Left ventricle myocardium superior (tissue), 1 donor: ENCODE measurements at places on chromosomes 2 and 18.

- no peak for DNase-seq
These were observed 29.0 kb downstream of the ZC3H6 start for GRCh38 chr2:112304298-112304941.

DNA sequence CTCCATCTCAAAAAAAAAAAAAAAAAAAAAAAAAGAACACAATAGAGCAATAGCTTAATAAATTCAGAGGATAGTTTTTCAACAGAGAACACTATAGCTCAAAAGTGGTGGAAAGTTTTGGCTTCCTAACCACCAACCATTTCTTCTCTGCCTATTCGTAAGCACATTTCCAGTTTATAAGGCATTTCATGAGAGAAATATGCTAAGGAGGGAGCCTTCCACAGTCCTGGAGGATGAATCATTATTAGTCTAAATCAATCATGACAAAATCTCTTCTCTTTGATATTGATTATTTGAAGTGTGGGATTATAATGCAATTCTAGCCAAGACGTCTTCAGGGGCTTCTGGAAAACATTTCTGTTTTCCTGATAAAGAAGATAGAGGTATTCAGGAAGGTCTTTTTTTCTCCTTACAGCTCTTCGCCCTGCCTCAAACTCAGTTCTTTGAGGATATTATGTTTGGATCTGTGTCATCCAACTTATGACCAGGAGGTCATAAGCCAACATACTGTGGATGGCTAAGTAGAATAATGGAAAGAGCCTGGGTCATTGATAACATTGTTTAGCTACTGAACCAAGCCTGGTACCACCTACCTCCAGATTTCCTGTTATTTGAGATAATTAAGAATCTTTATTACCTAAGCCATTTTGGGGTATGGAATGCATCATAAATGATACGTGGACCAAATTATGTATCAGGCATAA is 207.3 kb downstream of the TRIB2 start:
- no peak for DNase-seq

DNA sequence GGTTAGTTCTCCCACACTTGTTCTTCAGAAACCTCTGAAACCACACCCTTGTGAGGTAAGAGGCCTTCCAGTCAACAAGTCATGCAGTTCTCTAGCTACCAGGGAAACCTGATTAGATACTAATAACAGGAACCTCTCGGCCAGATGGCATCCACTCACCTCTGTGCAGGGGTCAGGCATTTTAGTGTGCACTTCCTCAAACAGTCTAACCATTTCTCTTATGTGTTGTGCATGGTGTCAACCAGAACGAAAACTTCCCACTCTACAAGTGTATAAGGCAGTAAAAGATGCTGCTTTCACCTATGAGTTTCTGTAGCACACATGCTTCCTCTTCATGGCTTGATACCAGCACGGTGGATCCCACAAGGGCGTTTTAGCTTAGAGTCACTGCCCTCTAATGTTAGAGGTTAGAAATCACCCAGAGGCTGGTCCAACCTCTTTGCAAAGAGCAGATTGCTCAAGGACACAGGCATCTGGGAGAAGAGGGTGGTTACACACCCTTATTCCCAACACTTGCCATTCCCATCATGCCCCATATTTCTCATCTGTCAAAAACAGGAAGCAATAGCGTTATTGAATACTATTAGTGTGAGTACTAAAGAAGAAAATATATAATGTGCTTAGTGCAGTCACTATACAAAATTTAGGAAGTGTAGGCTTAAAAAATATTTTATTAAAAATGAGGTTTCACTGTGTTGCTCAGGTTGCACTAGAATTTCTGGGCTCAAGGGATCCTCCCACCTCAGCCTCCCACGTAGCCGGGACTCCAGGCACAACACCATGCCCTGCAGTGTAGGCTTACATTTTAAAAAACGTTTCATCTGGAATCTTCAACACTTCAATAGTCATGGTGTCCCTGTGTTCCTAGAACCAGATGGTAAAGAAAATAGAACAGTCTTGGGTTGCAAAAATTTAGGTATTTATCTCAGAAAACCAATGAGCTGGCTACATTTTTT is 34.5 kb upstream of the RAB31 start:
- no peak for DNase-seq

DNA sequence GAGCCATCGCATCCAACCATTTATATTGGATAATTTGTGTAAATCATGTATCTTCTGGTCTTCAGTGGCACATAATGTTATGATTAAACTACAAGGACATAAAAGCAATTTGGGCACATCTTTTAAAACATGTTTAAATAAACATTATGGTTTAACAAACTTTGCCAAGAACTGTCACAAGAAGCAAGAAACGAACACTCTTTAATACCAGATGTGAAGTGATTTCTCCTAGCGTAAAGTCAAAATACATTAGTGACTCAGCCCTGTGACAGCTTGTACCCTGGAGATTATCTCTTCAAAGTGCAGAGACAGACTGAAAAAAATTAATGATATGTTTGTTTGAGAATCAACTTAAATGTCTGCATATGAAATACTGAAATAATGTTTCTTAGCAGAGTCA is 39.9 kb downstream of the DSEL start:
- DNase-seq: no peak

- no peak for DNase-seq
These were observed 119.0 kb downstream of the CERS6 start for GRCh38 chr2:168574856-168575630.

GRCh38 chr2:8676191-8676920 is 5.5 kb upstream of the ID2 start:
- peak; percentile 93 for DNase-seq

DNA sequence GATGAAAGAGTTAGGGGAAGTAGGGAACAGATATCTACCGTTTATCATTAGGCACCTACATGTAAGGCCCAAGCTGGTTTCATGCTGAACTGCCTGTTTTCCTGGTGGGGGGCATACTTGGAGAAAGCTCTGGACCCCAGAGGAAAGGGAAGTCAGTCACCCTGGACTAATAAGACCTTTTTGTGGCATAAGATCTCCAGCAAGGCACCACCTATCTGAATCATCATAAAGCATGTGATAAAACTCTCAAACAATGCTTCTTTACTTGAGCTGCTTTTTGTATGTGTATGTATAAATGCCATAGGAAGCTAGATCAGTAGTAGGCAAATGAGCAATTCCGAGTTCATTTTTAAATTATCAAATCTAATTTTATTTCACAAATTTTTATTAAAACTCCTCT is 104.8 kb downstream of the TANC1 start:
- DNase-seq: no peak

DNA sequence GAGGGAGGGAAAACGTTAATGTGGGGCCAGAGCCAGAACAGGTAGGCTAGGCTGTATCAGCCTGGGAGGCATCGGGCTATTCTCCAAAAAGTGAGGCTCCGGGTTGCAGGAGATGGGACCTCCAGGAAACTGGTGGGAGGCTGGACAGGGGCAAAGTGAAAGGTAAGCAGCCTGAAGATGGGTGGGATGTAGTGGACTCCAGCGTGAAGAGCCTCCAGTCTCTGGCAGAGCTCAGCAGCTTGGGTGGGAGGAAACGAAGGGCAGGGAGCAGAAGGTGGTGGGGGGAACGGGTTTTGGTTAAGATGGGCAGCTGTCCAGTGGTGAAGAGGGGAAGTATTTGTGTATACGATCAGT is 3.1 kb upstream of the EMX1 start:
- DNase-seq: no peak

DNA sequence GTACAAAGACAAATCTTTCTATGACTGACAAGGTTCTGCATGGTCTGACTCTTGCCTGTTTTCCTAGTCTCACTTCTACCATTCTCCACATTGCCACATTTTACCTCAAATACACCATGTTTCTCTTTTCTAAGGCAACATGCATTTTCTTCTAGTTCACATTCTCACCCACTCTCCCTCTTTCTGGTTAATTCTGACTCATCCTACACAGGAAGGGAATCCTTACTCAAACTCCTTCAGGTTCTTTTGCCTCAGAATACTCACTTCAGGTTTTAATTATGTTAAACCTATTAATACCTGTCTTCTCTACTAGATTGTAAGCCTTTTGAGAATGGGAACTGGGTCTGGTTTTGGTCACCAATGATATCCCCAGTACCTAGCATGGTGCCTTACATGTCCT is 47.2 kb downstream of the MAP2 start:
- no peak for DNase-seq

GRCh38 chr18:29652797-29653196 is 1389.7 kb downstream of the DSC3 start:
- no peak for DNase-seq

DNA sequence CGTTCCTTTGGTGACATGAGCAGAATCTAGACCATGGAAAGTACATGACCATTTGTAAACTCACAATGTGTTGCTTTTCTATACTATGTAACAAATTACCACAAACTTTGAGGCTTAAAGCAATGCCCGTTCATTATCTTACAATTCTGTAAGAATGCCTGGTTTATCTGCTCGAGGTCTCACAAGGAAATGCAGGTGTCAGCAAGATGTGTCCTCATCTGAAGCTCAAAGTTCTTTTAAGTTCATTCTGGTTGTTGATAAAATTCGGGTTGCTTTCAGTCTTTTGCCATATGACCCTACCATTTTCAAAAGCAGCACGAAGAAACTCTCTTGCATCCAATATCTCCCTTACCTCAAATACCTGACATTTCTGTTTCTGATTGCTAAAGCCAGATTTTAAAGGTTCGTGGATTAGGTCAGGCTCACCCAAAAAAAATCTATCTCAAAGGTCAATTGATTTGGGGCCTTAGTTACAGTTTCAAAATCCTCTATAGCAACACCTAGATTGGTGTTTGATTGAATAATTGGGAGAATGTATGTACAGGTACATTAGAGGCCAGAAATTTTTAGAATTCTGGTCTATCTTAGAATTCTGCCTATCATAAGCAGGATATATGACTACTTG is 125.9 kb downstream of the TMEM131 start:
- DNase-seq: no peak

DNA sequence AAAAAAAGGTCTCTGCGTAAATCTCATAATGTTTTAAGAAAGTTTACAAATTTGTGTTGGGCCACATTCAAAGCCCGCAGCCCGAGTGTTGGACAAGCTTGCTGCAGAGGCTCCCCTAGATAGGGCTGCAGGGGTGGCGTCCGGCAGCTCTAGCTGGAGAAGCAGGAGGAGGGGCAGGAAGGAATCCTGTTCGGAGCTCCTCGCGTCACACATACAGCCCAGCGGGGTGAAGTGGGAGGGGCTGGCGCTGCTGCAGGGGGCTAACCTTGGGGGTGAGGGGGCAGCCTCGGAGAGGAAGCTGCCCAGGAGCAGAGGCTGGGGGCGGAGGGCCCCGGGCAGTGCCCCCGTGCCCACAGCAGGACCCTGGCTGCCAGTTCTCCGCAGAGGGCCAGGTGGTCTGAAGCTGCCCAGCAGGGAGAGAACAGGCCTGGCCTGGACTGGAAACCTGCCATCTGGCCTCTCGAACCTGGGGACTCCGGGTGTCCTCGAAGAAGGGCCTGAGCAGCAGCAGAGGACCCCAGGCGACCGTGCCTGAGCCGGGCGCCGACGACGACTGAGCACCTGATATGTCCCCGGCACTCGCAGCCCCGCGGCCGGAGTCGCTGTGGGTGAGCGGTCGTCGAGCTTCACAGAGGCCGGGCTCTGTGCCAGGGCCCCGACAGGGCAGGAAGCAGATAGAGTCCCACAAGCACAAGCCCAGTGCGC is 2.6 kb upstream of the GPR35 start:
- peak; percentile 51 for DNase-seq

DNA sequence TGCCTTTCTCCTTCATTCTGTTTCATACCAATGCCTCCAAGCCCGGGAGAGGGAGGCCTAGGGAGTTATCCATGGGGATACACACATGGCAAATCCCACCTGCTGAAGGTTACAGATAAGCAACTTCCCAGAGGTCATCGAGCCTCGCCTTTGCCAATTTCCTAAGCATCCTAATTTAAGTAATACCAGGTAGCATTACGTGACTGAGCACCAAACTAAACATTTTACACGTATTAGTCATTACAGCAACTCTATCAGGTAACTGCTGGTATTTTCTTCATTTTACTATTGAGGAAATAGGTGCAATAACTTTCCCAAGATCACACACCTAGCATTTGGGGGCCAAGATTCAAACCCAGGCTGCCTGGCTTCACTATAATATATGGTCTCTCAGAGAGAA is 30.1 kb upstream of the BZW1 start:
- no peak for DNase-seq

DNA sequence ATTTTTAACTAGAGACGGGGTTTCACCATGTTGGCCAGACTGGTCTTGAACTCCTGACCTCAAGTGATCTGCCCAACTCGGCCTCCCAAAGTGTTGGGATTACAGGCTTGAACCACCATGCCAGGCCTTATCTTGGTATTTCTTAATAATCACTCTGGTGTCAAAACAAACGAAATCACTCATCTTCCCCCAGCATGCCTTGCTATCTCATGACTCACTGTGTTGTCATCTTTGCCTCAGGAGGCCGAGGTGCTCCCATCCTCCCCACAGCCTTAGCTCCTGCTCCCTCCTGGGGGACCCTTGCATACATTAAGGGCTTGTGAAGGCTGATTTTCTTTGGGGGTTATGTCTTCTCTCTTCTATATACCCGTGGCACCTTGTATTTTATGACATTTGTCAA is 250.1 kb upstream of the DPP10 start:
- no peak for DNase-seq

DNA sequence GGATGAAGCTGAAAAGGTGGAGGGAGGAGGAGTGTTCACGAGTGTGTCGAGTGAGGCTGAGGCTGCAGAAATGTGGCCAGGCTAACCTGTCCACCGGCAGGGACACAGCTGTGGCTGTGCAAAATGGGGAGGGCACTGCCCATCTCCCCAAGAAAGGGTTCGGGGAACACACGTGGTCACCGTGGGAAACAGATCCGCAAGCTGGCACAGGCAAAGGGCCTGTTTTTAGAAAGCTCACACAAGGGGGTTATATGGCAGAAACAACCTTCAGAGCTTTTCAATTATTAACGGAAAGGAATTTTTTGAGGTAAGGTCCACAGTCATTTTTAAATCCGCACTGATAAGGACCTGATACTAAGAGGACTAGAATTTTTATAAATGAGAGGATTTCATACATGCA is 35.7 kb downstream of the SH3YL1 start:
- no peak for DNase-seq

DNA sequence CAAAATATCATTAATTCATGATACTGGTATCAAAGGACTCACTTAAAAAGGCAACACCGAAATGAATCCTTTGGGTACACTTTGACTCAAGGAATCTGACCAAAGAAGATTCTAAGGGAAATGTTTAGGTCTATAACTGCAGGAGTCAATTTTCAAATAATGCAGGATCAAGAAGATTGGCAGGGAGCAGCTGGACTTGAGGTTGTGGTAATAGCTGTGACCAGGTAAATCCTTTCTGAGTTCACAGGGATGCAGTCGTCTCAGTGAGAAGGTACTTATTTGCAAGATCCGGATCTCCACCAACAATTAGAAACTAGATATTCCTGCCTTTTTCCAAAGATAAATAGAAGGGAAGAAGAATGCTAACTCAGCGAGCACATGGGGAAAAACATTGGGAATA is 96.9 kb downstream of the SCN9A start:
- no peak for DNase-seq
